Stimulated activated CD8-positive, alpha-beta memory T cell treated with anti-CD3 and anti-CD28 coated beads, Interleukin-4, amount 100 ng/mL, for 4 hours (primary cell): ENCODE measurements at places on chromosomes 3 and 15.

GRCh38 chr3:20401253-20401652 lies 215.2 kb upstream of the SGO1 start:
- DNase-seq: no peak

- DNase-seq: no peak
These were observed 84.8 kb downstream of the RAP2B start for GRCh38 chr3:153246806-153247205.

- DNase-seq: no peak
These were observed 101.3 kb downstream of the FMN1 start for GRCh38 chr15:33093222-33093621.

GRCh38 chr3:10361375-10361774 lies 40.5 kb upstream of the SEC13 start:
- no peak for DNase-seq

- DNase-seq: no peak
These were observed 32.2 kb upstream of the GREM1 start for GRCh38 chr15:32685576-32685975.

DNA sequence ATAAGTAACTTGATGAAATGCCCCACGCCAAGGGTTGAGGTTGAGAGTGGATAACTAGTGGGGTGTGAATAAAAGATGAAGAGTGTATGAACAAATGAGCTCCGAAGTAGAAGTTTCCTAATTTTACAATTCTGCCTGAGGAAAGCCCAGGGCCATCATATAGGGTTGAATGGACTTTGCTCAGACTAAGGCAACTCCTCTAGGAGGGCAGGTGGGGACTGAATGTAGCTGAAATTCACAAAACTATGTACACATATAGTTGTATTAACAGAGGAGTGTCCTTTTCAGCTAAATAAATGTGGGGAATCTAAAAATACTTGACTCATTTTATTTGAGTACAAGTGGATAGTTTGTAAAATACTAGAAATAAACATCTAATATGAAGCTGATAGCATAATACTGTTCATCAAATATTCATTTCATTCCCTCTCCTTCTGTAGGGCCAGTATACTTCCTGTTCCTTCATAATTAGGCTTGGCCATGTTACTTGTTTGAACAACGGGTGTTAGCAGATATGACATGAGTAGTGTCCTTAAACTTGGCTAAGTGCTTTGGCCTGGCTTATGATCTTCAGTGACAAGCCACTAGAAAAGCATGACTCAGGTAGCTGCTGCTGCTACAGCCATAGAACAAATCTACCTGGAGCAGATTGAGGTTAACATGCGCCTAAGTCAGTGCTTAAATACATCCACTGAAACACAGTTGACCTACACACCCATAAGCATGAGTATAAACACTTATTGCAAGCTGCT lies 26.5 kb downstream of the PLSCR1 start:
- no peak for DNase-seq

DNA sequence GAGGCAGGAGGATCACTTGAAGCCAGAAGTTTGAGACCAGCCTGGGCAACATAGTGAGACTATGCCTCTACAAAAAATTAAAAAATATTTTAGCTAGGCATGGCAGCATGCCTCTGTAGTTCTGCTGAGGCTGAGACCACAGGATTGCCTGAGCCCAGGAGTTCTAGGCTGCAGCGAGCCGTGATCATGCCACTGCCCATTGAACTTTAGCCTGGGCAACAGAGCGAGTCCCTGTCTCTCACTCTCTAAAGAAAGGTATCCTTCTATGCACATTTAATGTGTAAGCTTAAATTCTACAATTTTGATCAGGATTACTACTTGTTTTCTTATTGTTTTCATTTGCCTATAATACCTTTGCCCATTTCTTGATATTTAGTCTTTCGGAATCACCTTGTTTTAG lies 26.8 kb downstream of the GALK2 start:
- no peak for DNase-seq

DNA sequence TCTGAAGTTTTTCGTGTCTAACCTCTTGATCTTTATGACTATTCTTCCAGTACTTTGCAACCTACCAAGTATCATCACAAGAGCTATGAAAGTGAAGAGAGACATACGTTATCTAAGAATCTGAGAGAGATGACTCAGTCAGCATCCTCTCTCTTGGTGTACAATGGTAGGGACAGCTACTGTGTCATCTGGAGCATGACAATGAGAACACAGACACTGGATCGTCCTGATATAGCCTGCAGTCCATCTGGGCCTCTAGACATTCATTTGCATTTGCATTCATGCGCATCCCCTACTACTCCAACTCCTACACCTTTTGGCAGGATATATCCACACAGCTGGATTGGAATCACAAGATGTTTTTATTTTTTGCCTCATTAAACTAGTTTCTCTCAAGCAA lies 115.2 kb downstream of the PEX5L start:
- no peak for DNase-seq

- no peak for DNase-seq
These were observed 138.6 kb downstream of the DMXL2 start for GRCh38 chr15:51483985-51484384.

DNA sequence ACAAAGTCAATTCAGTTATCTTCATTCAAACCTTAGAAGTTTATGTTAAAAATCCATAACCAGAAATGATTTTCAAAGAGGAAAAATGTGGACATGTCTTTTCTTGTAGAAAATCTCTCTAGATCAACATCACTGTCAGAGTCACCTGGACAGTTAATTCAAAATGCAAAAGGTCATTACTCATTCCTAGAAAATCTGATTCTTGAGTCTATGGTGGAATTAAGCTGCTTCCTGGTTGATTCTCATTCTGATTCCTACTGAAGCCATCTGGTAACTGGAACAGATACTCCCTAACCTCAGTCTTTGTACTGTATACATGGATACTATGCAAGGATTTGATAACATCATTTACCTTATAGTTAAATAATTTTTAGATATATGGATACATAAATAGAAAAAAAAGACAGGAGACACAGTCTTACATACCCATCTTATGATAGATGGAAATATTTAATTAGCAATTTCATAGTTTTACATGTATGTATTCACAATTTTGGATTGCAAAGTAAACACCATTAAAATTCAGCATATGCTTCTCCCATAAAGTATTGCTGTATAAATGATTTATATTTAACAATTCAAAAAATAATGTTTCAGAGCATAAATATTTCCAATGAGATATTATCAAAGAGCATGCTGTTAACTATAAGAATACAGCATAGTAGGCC lies 693.2 kb upstream of the CCDC54 start:
- DNase-seq: no peak

- DNase-seq: no peak
These were observed 269.8 kb downstream of the FEZF2 start for GRCh38 chr3:62103531-62103930.

DNA sequence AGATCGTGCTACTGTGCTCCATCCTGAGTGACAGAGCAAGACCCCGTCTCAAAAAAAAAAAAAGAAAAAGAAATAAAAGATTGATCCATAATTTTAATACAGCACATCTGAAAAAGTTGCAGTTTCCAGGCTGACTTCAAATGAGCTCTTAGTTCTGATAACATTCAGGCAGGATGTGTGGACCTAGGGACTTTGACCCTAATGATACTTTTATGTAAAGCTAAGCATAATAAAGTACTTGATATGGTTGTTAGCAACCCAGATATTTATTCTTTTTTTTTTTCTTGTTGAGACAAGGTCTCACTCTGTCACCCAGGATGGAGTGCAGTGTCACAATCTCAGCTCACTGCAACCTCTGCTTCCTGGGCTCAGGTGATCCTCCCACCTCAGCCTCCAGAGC lies 10.8 kb upstream of the GK5 start:
- no peak for DNase-seq

GRCh38 chr3:195548987-195549386 lies 5.9 kb upstream of the PPP1R2 start:
- no peak for DNase-seq

DNA sequence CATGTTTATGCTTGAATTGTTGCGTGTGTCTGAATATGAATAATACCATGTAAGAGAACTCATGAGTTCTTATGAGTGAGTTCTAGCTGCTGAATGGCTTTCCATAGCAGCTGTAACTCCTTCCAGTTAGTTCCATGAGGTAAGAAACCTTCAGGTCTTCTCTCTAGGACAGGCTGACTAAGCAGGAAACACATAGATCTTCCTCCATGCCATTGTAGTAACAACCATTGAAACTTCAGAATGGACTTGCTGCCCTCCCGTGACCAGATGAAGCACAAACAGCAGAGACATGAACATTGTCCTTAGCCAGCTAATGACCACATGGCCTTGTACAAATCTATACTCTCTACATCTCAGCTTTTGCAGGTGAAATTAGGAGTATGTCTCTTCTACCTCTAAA lies 200.0 kb downstream of the ZNF385D start:
- no peak for DNase-seq
